ENCODE measurements at places on chromosomes 5 and 9.

GRCh38 chr9:70081120-70081495 is 37.5 kb downstream of the MAMDC2 start:
- DNase-seq = no peak

DNA sequence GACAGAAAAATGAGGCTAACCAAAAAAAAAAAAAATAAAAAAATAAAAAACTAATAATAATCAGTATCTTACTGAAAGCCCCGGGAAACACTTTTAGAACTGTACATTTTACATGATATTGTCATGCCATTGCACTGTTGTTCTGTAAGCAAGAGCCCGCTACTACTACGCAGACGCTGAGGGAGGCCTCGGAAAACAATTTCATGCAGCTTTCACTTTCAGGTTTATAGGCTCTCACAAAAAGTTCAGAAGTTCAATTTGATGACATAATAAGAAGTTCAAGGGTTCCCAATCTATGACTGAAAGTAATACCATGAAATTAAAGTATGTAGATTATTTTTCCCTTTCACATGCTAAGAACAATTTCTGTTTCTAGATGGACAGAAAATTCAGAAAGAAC is 318.3 kb upstream of the ITGA1 start:
- DNase-seq = no peak

- DNase-seq = no peak
Observed at GRCh38 chr5:123429221-123429954, 6.2 kb upstream of the CEP120 start.

GRCh38 chr9:101403516-101404285 is 5.0 kb downstream of the ZNF189 start:
- no peak for DNase-seq

GRCh38 chr9:93261281-93261680 is 77.3 kb downstream of the WNK2 start:
- DNase-seq = no peak

DNA sequence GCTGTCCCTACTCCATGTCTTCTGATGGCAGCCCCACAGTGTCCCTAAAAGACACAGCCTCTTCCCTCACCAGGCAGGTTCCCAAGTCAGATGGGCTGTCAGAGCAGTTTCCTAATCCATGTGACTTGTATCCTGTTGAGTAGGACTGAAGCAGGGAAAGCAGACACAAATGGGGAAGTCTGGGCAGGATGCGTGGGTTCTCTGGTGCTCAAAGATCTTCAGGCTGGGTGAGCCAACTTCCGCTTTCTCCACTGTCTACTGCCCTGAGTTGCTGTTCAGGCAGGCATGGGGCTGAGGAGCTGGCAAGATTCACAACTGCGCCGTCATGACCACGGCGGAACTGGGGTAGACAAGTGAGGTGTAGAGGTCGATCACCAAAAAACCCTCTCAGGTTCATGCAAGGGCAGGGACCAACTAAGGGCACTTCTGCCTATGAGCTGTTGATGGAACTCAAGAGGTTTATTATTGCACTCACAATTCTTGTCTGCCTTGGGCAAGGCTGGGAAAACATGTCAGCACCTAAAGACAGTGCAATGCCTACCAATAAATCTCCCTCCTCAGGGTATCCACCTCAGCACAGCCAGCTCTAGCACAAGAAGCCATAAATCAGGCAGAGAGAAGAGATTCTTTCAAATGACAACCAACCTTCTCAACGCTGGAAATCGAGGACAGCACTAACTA is 83.4 kb downstream of the RAPGEF1 start:
- no peak for DNase-seq

DNA sequence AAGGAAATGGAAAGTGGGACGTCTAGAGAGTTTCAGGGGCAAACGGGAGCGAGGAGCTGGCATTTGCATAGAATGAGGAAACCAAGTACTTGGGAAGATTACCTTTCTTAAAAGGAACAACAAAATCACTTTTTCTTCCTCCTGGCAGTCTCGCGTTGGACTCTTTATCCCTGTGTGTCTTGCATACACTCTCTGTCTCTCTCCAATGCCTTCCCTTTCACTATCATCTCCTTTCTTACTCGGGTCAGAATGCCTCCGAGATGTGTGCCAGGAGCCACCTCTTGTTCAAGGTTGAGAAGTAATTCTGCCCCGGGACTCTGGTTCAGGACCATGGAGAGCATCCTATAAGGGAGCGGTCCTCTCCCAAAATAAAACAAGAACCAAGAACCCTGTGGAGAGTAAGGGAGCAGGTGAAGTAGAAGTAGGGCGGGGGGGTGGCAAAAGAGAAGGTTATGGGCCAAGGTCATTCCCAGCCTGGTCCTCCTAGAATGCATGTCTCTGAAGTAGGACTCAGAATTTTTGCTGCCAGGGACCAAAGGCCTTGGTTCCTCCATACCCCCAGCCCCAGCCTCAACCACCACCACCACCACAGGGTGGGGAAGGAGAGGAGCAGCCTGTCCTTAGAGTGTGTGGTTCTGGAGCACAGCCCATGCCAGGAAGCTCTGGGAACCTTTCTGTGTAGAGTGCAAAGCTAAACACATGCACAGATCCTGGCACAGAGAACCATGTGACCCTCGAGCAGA is 72.1 kb upstream of the ARAP3 start:
- no peak for DNase-seq

DNA sequence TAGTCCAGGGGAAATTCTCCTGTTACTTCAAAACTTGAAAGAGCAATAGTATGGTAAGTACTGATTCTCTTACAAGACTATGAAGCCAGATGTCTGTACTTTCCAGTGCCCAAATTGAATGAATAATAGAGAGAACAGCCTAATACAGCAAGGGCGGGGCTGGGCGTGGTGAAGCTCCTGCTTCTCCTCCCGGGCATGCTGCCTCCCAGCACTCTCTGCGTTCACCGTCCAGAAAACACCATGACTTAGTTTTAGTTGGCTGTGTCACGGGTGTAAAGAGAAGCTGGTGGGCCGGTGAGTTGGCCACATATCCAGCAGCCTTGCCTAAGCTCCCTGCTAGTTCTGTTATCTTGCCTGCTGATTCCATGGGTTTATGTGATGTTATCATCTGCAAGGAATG is 40.7 kb upstream of the ADAMTS2 start:
- no peak for DNase-seq

DNA sequence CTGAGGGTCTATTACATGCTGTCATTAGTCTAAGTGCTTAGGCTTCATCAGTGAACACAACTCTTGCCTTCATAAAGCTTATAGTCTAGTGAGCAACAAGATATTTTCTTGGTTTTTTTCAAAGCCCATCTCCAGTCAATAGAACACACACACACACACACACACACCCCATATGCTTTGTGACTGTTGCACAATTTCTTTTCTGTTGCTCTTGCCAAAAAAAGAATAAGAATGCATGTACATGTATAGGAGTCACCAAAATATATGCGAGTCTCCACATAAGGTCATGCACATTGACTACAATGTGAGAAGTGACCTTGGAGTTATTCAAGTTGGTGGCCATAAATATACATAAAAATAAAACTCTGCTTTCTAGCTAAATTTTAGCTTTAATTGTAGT is 351.5 kb upstream of the TLE4 start:
- DNase-seq = no peak

DNA sequence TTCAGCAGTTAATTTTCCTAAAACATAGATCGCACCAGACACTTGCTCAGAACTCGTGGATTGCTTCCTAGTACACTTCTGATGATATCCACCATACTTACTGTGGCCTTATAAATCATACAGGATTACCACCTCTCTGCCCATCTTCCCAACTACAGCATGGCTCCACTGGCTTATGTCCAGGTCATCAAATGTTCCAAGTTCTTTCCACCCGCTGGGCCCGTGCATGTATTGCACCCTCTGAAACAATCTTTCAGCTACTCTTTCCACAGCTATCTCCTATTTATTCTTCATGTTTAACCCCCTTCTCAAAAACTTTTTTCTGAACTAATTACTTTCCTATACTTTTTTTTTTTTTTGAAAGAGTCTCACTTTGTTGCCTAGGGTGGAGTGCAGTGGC is 18.5 kb downstream of the FBXW2 start:
- DNase-seq = no peak

DNA sequence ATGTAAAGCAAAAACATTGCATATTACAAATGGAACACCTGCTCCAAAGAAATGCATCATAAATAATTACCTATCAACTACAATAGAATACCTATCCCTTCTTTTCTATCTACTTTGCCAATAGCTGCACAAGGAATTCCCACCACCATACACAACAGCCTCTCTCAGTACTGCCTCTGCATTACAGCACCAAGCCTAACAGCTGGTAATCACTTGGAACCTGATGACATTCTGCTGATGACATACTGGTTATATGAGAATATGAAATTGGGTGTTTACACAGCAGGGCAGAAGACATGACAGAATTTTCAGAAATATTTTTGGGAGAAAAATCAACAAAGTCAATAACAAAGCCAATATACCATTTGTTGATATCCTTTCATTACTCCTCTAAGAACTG is 43.2 kb downstream of the PSMB7 start:
- DNase-seq = no peak

DNA sequence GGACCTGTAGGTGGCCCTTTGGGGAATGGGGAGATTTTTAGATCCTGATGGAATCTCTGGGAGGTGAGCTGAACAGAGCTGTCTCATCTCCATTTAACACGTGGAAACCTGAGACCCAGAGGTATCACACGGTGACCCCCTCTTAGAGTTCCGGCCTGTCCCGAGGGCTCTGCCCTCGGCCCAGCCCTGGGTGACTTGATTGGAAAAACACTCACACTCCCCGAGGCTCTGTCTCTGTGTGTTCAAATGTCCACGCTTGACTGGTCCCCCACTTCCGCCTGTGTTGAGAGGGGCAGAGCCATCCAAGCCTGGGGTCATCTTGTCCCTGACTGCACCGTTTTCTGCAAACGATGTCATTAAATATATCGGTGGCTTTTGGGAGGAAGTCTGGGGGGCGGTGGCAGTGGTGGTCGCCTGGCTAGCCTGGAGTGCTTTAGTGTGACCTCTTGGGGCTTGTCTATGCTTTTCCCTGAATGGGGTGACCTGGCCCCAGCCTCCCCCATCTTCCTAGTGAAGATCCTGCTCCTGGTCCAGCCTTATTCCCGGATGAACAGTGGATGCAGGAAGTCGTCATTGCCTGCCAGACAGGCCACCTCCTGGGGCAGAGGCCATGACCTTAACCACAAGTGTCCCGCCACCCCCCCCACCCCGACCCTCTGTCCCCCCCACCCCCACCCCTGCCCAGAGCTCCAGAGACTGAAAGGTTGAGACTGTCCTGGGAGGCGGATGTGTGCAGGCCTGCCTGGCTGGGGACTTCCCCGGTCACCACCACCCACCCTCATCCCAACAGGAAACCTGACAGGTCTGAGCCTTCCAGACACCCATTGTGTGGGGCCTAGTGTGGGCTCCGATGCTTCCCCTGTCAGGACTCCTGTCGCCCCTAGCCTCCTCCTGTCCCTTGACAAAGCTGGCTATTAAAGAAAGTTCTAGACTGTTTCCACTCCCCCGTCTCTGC is 5.3 kb upstream of the DAB2IP start:
- DNase-seq = no peak

- DNase-seq = no peak
Observed at GRCh38 chr5:161944974-161945373, 97.1 kb downstream of the GABRA1 start.

DNA sequence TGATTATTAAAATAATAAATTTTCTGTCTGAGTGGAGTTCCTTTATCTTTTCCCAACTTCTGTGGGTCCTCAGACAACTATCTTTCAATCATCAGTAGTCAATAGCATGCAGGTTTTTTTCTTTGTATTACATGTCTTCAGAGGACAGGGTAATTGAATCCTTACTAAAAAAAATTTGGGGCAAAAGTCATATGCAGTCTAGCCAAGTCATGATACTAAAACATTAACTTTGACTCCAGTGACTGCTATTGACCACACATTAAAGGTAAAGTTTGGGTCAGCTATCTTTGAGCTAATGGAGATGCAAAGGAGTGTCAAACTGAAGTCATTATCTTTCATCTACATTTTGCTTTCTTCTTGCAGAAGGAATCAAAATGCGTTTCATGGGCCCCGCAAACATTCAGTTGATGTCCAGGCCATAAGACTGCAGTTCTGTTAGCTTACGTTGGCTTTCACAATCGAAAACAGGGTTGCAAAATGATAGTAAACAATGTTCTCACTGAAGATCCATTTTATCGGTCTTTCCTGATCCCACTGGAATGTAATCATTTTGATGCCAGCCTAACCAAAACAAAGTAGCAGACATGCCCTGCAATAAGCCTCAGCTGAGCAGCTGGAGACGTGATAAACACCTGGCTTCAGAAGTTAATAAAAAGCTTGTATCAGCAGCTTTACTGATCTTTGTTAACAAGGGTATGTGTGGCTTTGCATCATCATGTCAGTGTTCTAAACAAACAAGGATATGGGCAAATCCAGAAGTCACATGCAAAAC is 186.1 kb upstream of the PRLR start:
- no peak for DNase-seq

DNA sequence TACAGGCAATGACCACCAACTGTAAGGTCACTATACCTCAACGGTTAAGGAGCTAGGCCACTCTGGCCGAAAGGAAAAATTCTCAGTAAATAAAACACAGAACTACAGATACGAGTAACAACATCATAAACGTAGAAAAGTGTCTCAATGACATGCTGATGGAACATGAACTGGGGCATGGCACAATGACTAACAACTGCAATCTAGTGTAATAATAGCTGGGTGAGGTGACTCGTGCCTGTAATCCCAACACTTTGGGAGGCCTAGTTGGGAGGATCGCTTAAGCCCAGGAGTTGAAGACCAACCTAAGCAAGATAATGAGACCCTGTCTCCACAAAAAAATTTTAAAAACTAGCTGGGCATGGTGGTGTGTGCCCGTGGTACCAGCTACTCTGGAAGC is 9.8 kb upstream of the RAPGEF6 start:
- DNase-seq = no peak

GRCh38 chr9:36136272-36136893 is at the start of gene GLIPR2:
Gene GLIPR2, plus strand, starts transcription at chr9:36136733. Its CDS starts 46 bp downstream, at chr9:36136779.
- no peak for DNase-seq

DNA sequence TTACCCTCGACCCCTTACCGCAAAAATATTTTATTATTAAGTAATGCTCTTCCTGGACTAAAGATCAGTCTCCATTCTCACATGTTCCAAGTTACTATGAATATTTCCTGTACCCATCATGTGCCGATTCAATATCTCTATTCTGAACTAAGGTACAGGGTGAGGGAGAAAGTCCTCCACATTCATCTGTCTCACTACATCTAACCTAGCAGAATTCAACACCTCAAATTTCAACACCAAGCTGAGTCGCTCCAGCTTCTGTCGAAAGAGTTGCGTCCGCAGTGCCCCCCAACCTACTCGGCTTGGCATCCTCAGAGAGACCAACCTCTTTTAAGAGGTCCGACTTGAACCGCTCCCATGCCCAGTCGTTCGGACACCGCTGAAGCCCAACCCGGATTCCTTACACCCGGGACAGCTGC is 1.0 kb downstream of the CERT1 start:
- DNase-seq = no peak

Data from cortex of kidney (tissue), 1 donor.